IPS-NIHi11 (cell line): ENCODE measurements at places on chromosomes 4 and X.
A peak's percentile ranks its signal among the peaks of the same experiment; 100 is the strongest.

- DNase-seq, result peak; percentile 7
Measured at GRCh38 chrX:37060999-37061398, 52.8 kb downstream of the FAM47C start.

- no peak for DNase-seq
Measured at GRCh38 chrX:53133400-53133799, 39.5 kb downstream of the KANTR start.

- DNase-seq, result no peak
Measured at GRCh38 chrX:3231766-3232165, 114.7 kb downstream of the MXRA5 start.

DNA sequence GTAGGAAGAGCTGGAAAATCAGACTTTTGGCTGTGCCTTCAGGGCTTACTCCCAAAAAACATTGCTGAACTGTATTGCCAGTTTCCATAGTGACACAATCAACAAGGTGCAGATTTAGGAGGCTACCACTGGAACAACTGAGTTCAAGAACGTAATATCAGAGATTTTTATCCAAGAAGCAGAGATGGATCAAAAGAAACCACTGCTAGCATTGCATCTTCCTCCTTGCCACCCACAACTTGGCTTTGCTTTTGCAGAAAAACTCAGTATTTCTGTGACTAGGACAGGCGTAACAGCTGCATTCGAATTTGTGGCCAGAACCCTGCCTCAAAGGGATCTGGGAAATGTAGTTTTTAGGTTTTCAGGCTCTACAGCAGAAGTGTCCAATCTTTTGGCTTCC is 27.8 kb upstream of the WDFY3 start:
- peak; percentile 22 for DNase-seq

DNA sequence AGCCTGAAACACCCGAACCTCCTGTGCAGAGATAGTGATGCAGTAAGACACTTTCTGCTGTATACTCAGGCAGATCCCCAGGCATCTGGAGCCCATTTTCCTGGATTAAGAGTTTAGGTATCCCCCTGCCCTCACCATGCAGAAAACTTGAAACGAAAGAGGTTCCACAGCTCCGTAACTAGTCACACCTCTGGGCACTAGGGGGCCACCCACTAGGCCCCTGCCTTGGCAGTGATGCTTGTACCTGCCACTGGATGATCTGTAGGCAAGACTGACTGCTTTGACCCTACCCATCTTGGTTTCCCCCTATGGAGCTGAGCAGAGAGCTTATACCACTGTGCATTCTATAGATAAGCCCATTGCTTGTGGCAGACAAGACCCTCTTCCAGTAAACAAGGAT is 940.6 kb downstream of the PCDH19 start:
- DNase-seq, result peak; percentile 3

DNA sequence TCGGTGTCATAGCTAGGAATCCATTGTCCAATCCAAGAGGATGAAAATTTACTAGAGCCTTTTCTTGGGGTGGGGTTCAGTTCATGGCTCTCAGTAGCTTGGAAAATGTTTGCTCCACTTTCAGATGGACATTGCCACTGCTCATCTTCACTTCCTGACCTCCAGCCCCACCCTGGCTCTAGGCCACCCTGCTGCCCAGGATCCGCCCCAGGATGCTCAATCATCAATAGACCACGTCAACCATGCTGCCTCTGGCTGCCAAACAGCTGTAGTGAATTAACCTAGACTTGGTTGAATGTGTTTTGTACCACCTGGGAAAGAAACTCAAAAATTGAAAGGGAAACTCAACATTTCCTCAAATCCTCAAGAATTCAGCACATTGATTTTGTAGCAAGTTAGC is 37.2 kb upstream of the HSD17B10 start:
- no peak for DNase-seq

DNA sequence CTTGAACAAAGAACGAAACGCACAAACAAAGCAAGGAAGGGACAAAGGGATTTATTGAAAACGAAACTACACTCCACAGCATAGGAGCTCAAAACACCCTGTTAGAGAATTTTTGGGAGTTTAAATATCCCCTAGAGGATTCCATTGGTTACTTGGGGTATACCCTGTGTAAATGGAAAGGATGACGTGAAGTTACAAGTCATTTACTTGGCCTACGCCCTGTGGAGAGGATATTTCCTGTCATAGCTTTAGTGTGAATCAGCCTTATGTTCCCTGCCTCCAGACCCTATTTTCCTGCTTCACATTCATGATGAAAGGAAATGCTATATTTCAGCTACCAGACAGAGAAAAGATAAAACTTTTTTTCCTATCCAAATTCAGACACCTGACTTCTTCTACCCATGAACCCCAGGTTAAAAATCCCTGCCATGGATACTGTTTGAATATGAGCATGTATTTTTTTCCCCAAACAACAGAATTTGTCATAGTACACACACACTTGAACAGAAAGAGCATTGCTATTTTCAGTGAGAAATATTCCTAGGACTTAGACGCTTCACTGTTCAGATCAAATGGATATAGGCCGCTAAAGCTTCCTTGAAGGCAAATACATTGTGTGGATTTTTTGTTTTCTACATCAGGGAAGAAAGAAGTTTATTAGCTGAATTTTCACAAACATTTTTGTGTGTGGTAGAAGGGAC is 20.4 kb downstream of the PIN4 start:
- no peak for DNase-seq

- DNase-seq, result no peak
Measured at GRCh38 chr4:8701126-8702019, 108.8 kb downstream of the CPZ start.
